ENCODE measurements at places on chromosomes 4 and X.

GRCh38 chr4:15232366-15233263 is 195.2 kb upstream of the C1QTNF7 start:
- no peak for DNase-seq

DNA sequence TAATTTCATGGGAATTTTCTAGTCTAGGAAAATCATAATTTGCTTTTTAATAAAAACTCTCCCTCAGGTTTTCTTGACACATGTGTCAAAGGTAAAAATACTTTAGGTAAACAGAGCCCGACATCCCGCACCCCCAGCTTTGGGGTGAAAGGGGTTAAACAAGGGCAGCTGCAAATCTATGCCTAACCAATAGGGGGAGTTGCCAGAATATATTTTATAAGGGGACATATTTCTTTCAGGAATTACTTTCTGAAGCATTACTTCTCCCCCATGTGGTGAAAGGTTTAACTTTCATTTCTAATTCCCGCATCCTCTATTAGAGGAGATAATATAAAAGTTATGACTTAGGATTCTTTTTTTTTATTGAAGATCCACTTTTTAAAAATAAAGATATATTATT is 53.9 kb upstream of the HEPH start:
- no peak for DNase-seq

GRCh38 chr4:184648054-184648312 is 1.3 kb downstream of the CASP3 start:
- no peak for DNase-seq

- DNase-seq = no peak
These were observed 189.0 kb upstream of the ANXA10 start for GRCh38 chr4:167903291-167903721.

DNA sequence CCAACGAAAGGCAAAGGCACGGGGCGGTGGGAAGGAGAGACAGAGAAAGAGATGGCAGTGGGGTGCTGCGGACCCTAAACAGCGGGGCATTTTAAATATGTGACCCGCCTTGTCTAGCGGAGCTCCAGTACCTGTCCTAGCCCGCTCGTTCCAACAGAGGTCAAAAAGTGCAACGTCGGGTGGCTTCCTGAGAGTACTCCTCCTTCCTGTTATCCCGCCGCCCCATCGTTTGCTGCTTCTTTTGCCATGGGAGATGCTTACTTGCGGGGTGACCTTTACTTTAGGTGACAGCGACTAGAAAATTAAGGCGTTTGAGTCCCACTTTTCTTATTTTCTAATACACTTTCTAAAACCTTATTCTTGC is 735 bp downstream of the NRK start:
- no peak for DNase-seq

DNA sequence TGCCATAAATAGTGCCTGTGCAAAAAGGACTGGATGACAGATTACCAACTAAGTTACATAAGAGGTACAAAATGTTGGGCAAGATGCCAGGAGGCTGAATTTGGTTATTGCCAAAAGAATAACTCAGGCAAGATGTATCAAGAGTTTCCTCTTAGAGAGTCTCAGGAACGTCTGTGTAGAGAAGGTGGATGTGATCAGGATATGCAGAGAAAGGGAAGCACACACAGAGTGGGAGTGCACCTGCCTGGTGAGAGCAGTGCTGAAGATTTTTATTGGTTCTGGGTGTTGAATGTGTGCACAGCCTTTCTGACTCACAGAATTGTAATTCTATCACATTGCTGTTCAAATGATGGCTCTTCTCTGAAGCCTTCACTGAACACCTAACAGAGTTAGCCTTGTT is 156.8 kb upstream of the HS3ST1 start:
- DNase-seq = no peak

- DNase-seq = no peak
These were observed 40.8 kb downstream of the FAM241A start for GRCh38 chr4:112185740-112186670.

DNA sequence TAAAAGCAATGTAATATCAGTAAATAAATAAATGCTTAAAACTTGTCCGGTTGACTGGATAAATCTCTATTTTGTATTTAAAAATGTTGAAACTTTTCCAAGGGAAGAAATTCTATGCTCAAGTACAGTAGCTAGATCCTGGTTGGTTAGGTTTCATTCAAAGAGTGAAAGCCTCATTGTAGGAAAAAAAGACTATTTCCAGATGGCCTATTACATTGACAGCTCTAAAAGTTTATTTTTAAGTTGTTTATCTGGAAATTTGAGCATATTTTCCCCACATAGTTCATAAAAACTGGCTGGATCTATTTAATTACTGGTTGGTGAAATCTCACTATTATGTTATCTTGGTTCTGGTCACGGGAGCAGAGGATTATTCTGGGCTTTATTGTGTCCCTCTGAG is 38.0 kb downstream of the FRAS1 start:
- DNase-seq = no peak
